Stimulated activated CD8-positive, alpha-beta memory T cell treated with anti-CD3 and anti-CD28 coated beads, Interleukin-4, amount 100 ng/mL, for 1 hour (primary cell): ENCODE measurements at places on chromosomes 16 and 17.

GRCh38 chr16:1903220-1903574, 15.0 kb downstream of the HS3ST6 start:
- no peak for DNase-seq

DNA sequence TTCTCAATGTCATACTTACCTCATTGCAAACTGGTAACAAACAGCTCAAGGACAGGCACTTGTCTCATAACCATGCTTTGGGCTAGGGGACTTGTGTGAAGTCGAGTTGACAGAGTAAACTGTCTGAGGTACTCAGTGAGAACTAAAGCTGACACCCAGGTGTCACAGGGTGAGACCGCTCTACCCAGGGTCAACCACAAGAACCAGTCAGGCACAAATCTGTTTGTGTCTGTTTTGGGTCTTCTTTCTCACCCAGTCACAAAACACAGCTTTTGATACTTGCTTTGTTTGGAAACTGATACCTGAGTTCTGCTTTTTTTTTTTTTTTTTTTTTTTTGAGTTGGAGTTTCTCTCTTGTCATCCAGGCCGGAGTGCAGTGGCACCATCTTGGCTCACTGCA, 161.1 kb downstream of the STX8 start:
- no peak for DNase-seq

- DNase-seq: no peak
These were observed 101.6 kb downstream of the MSI2 start for GRCh38 chr17:57357830-57358430.

DNA sequence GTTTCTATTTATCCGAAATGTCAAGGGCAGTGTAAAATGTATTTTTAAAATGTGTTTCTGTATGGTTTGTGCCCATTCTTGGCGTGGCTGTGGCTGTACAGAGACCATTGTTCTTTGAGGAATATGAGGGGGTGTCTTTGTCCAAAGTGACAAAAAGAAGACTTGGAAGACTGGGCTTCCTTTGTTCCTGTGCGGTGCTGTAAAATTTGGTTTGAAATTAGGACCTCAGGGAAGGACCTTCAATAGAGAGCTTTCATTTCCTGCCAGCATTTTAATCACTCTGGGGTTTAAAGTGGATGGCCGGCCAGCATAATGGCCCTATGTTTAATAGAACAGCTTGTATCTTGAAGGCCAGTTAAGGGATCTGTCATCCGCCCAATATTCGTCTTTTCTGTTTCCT, 190.1 kb upstream of the TBX2 start:
- no peak for DNase-seq

DNA sequence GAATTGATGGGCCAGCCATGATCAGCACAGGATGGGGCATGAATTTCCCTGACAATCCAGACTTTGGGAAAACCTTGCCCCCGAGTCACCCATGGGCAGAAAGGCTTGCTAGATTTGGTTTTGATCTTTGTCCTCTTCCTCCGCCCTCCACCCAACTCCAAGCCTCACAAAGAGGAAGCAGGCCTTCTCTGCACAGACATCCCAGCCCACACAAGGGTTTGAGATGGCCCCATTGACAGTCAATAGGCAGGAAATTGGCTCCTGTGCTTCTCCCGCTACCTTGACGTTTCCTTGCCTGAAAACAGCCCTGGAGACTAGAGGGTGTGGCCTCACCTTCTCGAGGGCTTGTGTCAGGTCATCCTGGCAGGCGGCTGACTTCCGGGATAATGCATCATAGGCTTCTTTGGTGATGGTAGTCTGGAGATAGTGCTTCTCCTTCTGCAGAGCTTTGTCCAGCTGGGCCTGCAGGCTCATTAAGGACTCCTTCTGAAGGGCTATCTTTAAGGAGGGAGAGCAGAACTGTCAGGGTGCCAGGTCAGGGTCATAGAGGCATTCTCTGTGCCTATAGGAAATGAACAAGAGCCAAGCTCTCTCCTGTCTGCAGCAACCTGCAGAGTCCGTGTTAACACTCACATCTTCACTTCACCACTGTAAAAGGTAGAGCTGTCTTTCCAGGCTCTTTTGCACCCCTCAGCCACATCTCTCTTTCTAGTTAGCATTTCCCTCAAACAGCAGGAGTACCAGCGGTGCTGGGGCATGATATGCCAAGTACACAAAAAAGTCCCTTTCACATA, 32.2 kb downstream of the DHX38 start:
- DNase-seq: no peak

- DNase-seq: peak; percentile 18
These were observed 516 bp downstream of the CPNE2 start for GRCh38 chr16:57092786-57093411.

DNA sequence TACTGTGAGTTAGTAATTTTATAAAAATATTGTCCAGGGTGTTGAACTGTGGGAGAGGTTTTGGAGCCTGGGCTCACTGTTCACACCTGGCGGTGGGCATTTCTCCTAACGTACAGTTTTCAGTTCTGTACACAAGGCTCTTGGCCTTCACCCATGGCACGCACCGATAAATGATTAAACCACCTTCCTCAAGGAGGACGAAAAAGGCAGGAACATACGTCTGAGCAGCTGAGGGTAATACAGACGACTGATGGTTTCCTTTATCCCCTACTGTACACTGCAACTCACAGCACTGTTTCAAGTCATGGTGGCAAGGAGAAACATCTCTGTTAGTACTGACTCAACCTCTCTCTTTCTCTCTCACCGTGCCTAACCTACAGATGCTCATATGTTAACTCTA, 1.4 kb upstream of the ST6GALNAC1 start:
- no peak for DNase-seq

- DNase-seq: no peak
These were observed 20.4 kb downstream of the OTOA start for GRCh38 chr16:21684199-21684598.

GRCh38 chr17:882827-883585, 96.6 kb downstream of the NXN start:
- no peak for DNase-seq

DNA sequence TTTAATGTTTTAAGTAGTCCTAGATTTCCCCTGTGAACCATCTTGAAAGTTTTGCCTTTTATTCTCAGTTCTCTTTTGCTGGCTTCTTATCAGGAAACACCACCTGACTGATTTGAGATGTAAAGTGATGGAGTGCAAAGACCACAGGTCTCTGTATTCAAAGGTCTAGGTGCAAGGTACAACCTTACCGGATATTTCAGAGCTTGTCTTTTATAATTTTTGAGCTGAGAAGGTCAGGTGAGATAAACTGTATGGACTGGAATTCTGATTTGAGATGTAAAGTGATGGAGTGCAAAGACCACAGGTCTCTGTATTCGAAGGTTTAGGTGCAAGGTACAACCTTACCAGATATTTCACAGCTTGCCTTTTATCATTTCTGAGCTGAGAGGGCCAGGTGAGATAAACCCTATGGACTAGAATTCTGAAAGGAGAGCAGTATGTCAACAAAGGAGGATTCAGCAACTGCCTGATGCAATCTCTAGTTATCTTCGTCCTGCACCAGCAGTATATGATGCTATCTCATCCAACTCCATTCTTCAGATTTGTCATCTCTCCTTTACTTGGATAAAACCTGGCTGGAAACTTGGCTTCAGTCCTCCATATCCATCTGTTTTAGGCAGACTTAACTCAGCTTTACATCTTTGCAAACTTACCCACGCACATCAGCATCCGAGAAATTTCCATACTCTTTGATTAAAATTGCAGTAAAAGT, 64.3 kb downstream of the CENPV start:
- no peak for DNase-seq

GRCh38 chr16:57867000-57867561, 64.8 kb upstream of the KIFC3 start:
- no peak for DNase-seq

DNA sequence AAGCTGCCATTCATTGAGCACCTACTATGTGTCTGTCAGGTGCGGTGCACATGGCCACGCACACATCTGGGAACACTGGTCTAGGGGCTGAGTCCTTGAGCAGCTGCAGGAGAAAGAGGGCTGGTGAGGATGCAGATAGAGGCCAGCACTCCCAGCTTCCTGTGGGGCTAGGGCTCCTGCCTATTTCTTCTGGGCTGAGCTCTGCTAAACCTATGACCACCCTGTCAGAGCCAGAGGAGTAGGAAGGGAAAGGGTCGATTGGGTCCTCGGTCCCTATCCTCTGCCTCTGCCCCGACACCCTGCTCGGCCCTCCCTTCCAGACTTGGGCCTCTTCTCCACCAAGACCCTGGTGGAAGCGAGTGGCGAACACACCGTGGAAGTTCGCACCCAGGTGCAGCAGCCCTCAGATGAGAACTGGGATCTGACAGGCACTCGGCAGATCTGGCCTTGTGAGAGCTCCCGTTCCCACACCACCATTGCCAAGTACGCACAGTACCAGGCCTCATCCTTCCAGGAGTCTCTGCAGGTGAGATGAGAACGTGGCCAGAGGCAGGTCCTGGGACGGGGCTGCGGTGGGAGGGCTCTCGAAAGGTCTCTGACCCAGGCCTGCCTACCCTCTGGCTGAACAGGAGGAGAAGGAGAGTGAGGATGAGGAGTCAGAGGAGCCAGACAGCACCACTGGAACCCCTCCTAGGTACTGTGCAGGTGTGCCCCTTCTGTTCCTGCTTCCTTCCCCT, 4.0 kb upstream of the TMEM88 start:
- DNase-seq: no peak

GRCh38 chr16:54136276-54136625, 150.3 kb downstream of the IRX3 start:
- DNase-seq: no peak

DNA sequence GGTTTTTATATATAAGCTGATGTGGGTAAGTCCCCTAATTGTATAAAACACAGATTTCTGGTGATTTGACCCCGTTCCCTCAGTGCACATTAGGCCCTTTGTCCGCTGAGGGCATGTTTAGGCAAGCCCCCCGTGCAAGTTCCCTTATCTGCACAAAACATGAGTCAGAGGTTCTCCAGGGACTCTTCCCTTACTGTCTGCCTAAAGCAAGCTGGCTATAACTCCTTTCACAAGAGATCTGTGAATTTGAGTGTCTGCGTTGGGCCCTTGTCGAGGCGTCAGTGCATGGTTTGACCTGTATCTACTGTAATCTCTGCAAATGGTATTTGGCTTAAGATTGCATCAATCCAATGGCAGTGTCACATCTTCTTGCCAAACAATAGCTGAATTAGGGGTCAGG, 712.8 kb downstream of the CDH8 start:
- DNase-seq: no peak

DNA sequence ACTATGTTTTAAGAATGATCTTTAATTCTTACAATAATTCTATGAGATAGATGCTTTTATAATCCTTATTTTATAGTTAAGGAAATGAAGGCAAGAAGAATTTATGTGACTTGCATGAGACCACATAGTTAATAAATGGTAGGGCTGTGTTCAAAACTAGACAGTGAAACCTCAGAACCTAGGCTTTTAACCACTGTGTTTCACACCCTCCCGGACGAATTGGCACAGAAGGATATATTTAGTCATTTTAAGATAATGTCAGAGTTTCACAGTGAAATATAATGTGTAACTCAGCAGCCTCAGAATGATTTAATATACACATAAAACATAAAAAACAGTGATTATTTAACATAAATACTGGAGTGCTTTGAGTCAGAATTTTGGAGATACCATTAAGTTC, 57.0 kb downstream of the NSRP1 start:
- DNase-seq: no peak

DNA sequence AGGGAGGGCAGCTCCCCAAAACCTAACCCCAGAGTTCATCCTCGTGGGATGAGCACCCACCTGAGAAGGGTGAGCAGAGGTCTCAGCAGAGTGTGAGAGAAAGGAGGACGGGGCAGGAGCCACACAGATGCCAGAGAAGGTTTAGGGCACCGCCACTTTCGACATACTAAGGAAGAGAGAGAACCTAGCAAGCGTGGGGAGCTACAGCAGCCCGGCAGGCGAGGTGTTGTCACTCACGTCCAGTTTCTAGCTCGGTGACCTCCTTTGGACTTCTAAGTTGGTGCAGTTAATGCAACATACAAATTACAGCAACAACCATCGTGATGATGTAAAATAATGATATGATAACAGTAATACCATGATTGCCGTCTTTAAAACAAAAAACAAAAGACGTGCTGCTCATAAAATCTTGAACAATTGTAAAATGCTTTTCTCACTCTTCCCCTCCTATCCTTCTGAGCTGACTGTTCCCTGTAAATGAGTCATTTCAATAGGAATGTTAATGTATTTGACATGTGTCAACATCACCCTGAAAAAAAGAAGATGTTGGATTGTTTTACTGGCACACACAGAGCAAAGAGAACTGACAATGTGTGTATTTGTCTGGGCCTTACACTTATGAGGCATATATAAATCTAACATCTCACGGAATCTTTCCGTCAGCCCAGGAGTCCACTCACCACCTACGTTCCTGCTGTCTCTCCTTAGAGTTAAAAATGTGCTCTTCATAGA, 158.2 kb upstream of the MAF start:
- no peak for DNase-seq

DNA sequence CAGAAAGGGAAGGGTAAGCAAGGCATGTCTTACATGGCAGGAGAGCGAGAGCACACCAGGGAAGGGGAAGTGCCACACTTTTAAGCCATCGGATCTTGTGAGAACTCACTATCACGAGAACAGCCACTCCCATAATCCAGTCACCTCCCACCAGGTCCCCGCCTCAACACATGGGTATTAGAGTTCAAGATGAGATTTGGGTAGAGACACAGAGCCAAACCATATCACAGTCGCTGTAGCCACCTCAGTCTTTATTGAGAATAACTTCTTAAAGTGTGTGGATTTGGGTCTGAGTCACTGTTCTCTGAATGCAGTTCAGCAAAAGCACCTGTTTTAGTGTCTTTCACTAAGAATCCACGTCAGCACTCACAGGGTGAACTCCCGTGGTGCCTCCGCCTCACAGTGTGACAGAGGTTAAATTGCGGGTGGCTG, 195.2 kb upstream of the CHMP6 start:
- no peak for DNase-seq

- DNase-seq: peak; percentile 26
These were observed 16.2 kb downstream of the CHST4 start for GRCh38 chr16:71542377-71542776.

DNA sequence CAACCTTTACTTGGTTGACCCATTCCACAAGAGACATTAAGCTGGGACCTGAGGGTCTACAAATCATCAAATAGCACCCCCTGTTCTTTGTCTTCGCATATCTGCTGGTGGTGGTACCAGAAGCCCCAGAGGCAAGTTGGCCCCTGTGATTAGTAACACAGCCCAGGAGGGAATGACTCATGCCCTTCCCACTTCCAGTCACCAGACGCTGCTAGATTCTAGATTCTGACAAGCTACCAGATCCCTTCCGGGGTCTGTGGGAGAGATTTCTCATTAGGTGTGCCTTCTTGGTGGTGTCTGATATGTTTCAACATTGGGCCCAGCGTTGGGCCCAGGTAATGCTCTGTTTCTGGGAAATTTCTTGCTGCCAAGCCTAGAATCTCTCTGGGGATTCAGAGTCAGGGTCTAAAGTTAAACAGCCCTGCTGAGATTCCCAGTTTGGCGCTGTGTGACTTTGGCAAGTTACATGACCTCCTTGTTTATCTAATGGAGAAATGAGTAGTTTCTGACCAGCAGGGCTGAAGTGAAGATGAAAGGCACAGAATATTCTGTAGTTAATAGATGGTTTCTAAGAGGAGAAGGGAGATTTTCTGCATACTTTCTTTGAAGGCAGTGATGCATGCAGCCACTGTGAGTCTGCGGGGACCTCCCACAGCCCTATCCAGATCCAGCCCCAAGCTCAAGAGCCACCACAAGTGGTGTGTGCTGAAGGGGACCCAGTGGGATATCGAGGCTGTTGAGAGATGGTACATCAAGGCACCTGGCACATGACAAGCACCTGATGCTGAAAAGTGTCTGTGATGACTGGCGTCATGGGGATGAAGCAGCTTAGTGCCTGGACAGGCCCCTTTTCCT, 3.9 kb downstream of the TRPV2 start:
- no peak for DNase-seq

- no peak for DNase-seq
These were observed 15.5 kb downstream of the CES1 start for GRCh38 chr16:55817236-55817912.
